Kidney epithelial cell (primary cell): ENCODE measurements at places on chromosomes 1 and 21.

- DNase-seq = no peak
Observed at GRCh38 chr1:86739648-86740509, 35.5 kb downstream of the SH3GLB1 start.

DNA sequence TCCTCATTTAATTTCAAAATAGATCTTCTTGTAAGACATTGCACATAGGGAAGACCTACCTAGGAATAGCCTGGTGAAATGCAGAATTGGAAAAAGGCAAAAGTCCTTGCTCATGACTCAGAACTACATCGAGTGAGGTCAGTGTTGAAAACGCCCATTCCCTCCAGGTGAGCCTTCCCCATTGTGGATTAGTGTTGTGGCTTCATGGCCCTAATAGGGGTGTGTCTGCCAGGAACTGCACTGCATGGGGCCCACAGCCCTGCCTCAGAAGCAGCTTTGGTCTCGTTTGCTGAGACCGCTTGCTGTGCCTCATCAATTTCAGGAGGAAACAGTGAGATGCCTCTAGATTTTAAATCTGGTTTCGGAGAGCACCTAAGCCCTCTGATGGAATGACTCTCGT, 17.0 kb downstream of the TFF3 start:
- no peak for DNase-seq

DNA sequence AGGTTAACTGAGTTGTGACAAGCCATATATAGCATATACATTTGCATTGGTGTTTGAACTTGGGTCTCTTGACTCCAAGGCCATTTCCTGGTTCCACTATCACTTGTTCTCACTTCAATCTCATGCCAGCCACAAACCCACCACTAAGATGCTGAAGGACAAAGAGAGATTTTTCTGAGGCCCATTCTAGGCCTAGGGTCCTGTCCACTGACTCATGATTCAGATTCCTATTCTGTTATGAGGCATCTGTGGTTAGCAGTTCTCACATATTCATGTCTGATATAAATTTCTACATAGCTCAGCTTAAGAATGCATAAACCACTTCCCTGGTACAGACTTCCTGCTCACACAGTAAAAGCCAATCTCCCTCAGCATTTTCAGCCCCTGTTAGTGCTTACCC, 326.1 kb upstream of the BEND5 start:
- DNase-seq = peak; percentile 41

DNA sequence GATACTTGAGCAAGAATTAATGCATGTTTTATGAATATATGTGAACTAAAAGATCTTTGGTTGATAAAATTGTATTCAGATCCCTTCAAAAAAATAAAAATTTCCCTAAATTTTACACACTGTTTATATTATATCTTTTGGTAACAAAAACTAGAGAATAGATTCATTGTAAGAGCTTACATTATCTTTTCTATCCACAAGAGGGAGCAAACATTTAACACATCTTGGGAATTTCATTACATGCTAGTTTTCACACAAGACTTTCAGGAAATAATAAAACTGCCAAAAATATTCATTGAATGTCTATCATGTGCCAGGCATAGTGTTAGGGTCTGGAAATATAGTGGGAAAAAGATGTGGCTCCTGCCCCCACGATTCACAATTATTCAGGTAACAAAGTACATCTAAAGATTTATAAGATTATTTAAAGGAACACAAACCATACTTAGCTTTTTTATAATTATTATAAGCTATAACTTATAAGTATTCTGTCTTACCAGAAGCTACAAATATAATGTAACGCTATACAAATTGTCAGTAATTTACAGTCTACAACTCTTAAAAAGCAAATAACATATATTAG, 30.6 kb downstream of the FAF1 start:
- DNase-seq = peak; percentile 12

- no peak for DNase-seq
Observed at GRCh38 chr1:119007670-119008482, 19.7 kb upstream of the TBX15 start.

DNA sequence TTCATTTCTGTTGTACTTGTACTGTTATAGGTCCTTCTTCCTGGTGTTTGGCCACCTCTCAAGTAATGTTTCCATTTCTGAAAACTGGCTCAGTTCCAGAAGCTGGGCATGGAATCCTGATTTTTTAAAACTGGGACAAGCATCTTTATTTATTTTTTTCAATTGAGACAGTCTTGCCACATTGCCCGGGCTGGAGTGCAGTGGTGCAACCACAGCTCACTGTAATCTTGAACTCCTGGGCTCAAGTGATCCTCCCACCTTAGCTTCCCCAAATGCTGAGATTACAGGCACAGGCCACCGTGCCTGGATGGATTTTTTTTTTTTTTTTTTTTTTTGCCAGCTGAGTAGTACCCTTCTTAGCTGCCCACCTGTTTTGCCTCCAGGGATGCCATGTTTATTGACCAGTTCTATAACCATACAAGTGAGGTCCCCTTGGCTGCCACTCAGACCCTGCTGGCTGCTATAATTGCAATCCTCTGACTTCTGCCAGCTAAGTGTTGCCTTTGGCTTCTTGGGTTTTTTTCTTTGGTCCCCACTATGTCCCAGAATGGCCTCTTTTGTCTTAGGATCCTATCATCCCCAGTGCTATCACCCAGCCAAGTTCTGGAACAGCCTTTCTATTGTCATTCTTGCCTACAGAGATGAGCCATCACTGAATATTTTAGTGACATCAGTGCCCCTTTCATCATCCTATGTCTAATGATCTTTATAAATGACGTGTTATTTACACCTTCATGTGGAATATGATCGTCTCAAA, 3.9 kb upstream of the DIP2A start:
- DNase-seq = no peak

GRCh38 chr1:64654519-64655341, 90.1 kb upstream of the RAVER2 start:
- no peak for DNase-seq

- DNase-seq = no peak
Observed at GRCh38 chr1:92478393-92478792, 8.3 kb downstream of the GFI1 start.

GRCh38 chr1:204224655-204225054, 10.9 kb upstream of the GOLT1A start:
- no peak for DNase-seq

DNA sequence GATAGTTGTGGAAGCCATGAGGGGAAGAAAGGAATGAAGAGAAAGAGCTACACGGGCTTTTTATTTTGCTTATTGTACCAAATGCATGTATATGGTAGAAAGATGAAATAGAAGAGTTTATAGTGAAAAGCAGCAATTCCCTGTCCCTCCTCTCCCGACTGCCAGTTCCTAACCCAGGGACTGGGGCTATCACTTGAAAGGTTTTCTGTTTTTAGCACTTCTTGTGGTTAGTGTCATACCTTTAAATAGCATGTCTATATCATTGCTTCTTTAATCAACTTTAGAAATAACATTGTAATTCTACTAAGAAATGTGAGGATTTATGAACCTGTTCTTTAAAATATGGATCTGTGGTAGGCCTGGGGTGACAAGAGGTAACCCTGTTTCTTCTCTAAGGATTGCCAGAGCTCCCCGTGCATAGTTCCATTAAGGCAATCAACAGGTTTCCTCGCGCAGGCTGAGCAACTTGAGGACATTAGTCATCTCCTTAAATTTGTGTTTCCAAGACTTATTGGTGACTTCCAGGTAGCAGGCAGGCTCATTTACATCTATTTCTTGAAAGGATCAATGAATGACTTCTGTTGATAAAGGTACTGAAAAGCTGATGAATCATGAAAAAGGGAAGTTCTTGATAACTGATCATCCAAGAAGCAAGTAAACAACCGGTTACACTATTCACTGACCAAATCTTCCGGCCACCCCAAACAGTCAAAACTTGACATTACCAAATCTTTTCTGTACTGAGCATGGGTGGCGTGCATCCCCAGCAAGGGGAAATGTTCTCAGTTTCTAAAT, 37.8 kb upstream of the S1PR1 start:
- no peak for DNase-seq

- no peak for DNase-seq
Observed at GRCh38 chr1:52588535-52588934, 13.6 kb upstream of the GPX7 start.

GRCh38 chr1:164891615-164892014, 332.6 kb downstream of the PBX1 start:
- no peak for DNase-seq

- no peak for DNase-seq
Observed at GRCh38 chr1:230334447-230334837, 91.7 kb downstream of the PGBD5 start.

DNA sequence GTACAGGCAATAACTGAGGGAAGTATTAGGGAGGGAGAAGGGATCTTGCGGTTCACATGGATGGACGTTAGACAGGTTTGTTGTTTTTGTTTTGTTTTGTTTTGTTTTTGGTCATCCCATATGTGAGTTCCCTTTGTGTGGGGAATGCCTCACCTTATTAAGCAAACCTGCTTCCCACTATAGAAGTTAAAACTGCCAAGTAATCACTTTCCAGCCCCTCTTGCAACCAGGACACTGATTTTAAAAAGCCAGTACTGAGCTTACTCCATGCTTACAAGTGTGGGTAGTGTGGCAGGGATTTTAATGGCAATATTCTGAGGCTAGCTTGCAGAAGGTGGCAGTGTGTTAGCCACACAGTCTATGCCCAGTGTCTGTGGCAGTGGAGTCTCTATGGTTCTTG, 26.5 kb downstream of the SPATA45 start:
- no peak for DNase-seq

- no peak for DNase-seq
Observed at GRCh38 chr1:8910914-8911313, 32.4 kb upstream of the ENO1 start.

DNA sequence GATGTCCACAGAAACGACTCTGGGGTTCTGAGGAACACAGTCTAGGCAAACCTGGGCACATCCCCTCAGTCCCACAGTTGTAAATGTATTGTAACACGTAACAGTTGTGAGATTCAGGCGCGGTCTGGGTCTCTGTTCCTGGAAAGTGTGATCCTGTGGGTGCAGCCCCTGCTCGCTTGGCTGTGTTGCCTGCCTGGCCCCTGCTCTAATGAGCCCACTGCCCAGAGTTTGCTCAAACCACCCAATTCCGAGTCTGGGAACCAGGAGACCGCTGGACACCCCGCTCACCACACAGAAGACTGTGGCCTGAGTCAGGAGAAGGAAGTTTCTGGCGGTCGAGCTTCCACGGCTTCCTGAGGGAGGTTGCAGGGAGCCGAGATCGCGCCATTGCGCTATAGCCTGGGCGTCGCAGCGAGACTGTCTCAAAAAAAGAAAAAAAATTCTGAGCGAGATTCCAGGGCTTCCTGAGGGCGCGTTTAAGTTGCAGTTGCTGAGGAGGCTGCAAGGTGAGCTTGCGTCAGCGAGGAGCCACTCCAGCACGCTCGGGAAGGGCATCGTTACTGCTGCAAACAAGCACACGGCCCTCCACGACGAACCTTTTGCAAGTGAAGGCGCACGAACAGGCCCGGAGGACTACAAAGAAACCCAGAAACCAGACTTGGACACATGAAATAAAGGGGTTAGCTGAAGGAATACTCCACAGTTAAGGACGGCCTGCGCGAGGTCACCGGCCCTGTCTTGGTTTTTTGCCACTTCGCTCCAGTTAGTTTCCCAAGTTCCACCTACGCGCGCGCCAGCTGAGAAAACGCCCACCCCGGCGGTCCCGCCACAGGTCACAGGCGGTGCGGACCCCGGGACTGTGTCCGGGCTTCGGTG, 1.1 kb downstream of the C21orf58 start:
- no peak for DNase-seq

DNA sequence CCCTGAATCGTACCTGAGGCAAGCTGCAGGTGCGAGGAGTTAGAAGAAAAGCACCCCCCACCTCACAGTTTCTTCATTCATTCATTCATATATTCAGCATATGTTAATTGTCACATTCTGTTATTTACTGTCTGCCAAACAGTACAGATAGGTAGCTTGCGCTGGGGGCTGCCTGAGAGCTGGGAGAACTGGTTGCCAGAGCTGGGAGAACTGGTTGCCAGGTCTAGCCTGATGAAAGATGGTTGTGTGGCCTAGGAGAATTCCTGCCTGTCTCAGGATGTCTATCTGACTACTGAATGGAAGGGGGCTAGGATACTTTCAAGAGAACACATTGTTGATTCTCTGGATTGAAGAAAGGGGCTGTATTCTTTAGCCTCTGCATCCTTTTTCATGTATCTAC, 225.9 kb upstream of the POU3F1 start:
- no peak for DNase-seq

DNA sequence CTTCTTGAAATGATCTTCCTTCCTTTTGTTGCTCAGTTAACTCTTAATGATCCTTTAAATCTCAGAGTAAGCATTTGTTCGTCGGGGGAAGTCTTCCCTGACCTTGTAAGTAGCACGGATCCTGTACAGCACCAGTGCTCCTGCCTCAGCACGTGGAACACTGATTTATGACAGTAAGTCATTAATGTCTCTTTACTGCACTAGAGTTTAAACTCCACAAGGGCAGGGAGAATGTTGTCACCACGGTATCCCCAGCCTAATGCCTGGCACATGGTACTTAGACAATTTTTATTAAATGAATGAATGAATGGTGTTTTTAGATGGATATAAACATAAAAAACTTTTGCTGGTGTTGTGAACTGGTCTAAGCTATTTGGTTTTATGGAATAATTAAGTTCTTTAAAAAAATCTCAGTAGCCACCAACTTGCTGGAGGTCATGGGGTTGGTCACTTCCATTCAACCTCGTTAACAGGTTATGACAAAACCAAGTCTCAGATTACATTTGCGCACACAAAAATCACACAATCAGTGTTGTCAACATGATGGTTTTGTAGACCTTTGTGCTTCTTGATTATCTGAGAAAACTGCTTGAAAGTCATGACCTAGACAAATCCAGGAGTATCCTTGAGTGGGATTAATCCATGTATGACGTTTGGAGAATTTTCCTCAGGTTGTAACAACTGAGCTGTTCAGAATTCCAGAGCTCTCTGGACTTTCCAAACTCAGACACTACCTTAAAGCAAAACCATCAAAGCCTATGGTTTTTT, 326.9 kb downstream of the DUSP10 start:
- DNase-seq = no peak

- no peak for DNase-seq
Observed at GRCh38 chr21:17388226-17388625, 124.6 kb upstream of the CXADR start.

- DNase-seq = no peak
Observed at GRCh38 chr21:35375115-35375514, 326.0 kb upstream of the RUNX1 start.

DNA sequence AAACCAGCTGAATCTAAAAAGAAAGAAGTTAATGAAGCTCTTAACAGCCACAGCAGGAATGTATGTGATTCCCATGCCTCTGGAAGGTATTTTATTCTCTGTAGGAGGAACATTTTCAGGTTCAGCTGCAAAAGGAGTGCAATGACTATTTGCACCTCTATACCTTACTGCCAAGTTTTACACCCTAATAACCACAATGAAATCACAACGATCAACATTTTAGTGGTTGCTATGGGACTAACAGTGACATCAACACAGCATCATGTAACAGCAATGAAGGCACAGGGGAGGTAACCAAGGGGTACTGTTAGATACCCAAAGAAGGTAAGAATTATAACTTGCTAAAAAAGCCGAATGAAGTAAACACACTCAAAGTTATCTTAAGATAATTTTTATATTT, 116.3 kb upstream of the HP1BP3 start:
- DNase-seq = peak; percentile 26

- DNase-seq = no peak
Observed at GRCh38 chr1:89287181-89288050, 14.8 kb upstream of the GBP5 start.
